ENCODE measurements at places on chromosomes 5 and 9.

GRCh38 chr5:176890455-176891330 lies 8.5 kb downstream of the HK3 start:
- DNase-seq: no peak

- DNase-seq: peak; percentile 72
These were observed 3.6 kb upstream of the CPLX2 start for GRCh38 chr5:175867587-175868347.

GRCh38 chr5:180555168-180555921 lies 36.0 kb downstream of the SCGB3A1 start:
- no peak for DNase-seq

GRCh38 chr5:166285361-166285760 lies 2006.1 kb upstream of the WWC1 start:
- DNase-seq: no peak

DNA sequence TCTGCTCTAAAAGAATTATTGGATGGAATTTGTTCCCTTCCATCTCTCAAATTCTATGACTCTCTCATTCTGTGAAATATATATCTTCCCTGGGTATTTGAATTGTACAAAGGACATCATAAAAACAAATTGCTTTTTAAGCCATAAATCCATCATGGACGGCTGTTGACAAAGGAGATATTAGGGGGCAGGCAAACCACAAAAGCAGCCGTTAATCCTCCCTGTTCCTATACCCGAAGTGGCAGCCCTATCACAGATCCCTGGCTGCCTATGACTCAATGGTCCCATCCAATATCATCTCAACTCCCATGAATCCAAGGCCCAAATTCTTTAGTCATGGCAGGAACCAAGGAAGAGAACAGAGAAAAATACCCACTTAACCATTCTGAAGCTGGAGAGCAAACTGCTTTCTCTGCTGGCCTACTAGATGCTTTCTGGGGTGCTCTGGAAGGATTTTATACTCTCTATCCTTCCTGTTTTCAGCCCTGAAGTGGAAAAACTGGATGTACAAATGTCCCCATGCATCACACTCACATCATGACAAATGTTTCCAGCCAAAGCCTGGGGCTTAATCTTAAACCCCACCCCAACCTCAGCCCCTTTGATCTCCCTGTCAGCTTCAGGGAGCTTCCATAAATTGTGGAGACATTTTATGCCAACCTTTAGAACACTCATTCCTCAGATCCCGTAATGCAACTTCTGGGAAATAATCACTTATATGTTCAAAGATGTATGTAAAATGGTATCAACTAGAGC lies 59.5 kb downstream of the FAM114A2 start:
- no peak for DNase-seq

DNA sequence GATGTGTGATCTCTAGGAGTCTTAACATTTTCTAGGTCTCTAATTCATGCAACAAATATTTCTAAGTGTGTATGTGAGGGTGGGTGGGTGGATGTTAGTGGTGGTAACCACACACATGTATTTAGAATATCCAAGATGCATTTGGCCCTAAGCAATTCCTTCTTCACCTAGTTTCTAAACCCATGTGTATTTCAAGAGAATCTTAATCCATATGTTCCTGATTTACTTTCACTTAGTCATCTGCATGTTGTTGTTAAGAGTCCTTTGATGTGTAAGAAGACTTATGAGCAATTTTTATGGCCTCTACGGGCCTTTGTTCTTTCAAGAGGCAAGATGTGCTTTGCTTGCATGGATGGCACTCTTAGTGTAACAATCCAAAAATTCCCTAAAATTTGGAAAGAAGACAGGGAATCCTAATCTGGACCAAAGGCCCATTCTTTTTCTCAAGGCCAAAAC lies 282.6 kb downstream of the SPATA31D1 start:
- no peak for DNase-seq

DNA sequence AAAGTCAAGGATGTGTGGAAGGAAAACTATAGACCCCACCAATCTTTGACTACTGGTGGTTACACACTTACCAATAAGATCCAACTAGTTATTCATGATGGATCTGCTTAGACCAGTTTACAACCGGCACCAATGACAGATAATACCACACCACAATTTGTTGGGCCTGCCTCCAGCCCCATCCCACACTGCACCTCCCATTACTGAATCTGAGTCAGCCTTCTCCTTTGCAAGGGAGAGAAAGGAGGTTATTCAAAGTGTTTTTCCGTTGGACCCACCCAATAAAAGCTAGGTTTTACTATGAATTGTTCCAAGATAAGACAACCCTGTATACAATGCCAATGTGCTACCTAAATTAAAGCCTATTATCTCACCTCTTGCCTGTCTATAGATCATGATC lies 453.5 kb downstream of the MTRR start:
- no peak for DNase-seq

DNA sequence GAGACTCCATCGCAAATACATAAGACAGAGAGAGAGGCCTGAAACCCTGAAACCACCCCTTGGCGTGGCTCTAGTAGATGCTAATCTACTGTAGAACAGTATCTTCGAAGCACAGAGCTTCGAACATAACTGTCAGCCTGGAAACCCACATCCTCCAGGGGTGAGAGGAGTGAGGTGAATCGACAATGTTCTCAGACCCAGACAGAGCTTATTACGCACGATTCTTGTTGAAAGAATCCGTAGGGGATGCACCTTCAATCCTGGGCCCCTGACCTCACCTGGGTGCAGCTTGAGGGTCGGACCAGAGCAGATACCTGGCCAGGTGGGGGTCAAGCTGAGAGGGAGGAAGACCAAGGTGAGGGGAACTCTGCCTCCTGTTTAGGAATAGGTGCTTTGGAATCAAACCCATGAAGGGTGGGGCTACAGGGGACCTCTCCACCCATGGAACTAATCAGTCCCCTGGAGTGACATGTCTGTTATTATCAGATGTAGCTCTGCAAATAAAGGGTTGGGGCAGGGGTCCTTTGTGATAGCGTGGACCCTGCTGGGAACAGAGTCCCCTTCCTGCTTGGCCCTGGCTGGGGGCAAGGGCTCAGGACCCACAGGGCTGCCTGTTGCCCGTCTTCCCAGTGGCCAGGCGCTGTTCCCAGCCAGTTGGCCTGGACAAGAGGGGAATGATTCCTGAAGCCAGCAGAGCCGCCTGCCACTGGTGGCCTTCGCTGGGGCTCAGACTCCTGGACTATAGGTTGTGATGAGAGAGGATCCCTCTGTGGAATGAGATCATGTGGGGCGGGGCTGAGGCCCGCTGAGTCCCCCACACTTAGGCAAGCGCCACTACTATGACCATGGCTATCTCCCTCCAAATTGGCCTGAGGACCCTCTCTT lies 41.2 kb downstream of the DBH start:
- DNase-seq: no peak

GRCh38 chr9:1708219-1708618 lies 306.9 kb upstream of the SMARCA2 start:
- DNase-seq: no peak

GRCh38 chr9:95447660-95448420 lies 68.9 kb downstream of the PTCH1 start:
- DNase-seq: no peak

DNA sequence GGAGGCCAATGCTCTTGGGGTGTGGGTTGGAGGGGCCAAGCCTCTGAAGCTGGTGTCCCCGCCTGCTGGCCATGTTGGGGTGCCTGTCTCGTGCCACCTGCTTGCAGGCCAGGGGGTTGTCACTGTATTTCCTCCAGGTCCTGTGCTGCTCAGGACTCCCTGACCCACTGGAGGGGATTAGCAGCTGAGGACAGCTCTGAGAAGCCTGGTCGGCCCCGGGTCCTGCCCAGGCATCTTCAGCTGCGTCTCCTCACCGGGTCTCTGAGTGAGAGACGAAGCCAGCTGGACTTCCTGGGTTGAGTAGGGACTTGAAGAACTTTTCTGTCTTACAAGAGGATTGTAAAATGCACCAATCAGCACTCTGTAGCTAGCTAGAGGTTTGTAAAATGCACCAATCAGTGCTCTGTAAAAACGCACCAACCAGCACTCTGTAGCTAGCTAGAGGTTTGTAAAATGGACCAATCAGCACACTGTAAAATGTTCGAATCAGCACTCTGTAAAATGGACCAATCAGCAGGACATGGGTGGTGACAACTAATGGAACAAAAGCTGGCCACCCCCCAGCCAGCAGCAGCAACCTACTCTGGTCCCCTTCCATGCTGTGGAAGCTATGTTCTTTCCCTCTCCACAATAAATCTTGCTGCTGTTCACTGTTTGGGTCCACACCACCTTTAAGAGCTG lies 20.6 kb upstream of the SLC9A3 start:
- no peak for DNase-seq

DNA sequence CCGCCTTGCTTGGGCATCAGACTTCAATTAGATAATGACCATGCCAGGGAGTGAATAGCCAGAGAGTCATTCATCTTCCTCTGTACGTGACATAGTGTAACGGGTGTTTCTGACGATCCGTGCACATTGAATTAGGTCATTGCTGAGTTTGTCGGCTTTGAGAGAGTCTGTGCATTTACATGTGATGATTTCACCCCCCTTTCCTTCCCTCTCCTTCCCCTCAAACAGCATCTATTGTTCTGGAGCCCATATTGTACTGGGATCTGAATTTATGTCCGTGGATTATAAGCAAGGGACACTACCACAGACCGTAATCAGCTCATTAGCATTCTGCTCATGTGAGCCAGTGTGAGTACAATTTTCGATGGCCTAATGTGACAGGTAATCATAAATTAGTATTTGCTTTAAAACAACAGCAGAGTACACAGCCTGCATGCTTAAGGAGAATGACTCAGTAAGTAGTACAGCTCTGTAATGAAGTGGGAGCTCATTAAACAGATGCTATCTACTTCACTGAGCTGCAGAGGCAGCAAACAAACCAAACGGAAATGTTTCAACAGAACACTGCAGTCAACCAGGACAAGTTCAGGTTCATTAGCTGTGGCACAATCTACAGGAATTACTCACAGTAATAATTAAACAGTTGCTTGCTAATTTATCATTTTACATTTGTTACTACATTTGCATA lies 302.1 kb downstream of the CSNK1G3 start:
- peak; percentile 89 for DNase-seq

DNA sequence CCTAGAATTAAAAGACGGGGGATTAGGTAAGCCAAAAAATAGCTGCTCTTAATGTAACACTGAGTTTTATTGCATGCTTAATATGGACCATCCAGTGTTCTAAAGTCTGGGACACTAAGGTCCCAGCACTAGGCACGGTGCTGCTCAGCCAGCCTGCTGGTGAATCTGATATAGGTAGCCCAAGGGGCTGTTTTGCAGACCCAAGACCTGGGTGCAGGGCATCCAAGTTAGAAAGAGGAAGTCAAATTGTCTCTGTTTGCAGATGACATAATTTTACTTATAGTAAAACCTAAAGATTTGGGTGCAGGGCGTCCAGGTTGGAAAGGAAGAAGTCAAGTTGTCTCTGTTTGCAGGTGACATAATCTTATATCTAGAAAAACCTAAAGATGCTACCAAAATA lies 17.8 kb downstream of the IFNA5 start:
- no peak for DNase-seq

- peak; percentile 45 for DNase-seq
These were observed 78.3 kb downstream of the LMNB1 start for GRCh38 chr5:126855266-126855665.

GRCh38 chr5:159805021-159805420 lies 111.3 kb upstream of the ADRA1B start:
- no peak for DNase-seq

GRCh38 chr5:109161914-109162683 lies 247.7 kb downstream of the PJA2 start:
- DNase-seq: no peak

GRCh38 chr9:131010482-131011273 lies 1.7 kb downstream of the LAMC3 start:
- no peak for DNase-seq

GRCh38 chr9:37471942-37472684 lies 6.9 kb upstream of the ZBTB5 start:
- DNase-seq: no peak

- DNase-seq: no peak
These were observed 410.3 kb downstream of the DTWD2 start for GRCh38 chr5:118578093-118578492.

DNA sequence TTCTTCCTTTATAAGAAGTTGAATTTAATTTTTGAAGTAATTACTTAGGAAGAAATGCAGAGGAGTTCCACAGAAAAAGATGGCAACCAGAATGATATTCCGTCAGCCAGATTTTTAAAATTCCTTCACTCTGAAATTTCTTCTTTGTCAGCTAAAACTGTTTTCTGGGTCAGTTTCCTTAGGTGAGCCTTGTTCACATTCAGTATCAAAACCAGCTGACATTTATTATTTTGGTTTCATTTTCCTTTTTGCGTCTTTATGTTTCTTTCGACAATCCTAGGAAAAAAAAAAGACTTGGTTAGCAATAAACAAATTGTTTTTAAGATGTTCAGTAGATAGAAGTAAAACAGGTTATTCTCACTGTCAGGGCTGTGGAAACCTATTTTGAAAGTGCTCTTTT lies 4.1 kb upstream of the IARS1 start:
- DNase-seq: no peak

- no peak for DNase-seq
These were observed 64.7 kb upstream of the GRAMD2B start for GRCh38 chr5:126358525-126358924.

DNA sequence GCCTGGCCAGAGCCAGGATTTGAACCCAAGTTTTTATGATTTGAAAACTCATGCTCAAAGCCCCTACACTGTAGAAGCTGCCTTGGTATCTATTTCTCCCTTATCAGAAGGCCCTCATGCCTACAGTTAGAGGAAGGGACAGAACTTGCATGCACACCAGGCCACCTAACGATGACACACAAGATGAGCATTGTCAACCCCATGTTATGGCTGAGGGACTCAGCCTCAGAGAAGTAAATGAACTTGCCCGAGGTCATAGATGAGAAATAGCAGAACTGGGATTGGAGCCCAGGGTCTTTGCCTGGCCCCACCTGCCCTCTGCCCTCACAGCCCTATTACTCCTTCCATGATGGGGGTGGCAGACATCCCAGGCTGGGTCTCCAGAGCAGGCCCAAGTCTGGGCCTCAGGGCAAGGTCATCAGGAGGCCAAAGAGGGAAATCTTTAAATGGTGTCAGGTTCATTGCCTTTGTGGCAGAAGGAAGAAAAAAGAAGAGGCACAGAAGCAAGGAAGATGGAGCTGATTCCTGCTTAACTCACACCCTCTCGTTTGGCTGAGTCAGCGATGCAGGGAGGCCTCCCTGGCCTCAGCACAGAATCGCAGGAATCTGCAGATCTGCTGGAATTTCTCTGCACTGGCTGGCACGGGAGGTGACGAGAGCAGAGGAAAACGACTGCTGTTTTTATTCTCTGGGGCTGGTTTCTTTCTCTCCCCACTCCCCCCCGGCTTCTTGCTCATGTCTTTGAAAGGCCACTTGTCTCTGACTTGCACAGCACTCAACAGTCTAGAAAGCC lies 20.6 kb upstream of the CRB2 start:
- DNase-seq: peak; percentile 69

Measured in brain (organoid and tissue), 16 donors.